Activated CD4-positive, CD25-positive, alpha-beta regulatory T cell treated with anti-CD3 and anti-CD28 coated beads, Interleukin-2, amount 50 U/mL, for 72 hours (primary cell): ENCODE measurements at places on chromosomes 3 and 15.

DNA sequence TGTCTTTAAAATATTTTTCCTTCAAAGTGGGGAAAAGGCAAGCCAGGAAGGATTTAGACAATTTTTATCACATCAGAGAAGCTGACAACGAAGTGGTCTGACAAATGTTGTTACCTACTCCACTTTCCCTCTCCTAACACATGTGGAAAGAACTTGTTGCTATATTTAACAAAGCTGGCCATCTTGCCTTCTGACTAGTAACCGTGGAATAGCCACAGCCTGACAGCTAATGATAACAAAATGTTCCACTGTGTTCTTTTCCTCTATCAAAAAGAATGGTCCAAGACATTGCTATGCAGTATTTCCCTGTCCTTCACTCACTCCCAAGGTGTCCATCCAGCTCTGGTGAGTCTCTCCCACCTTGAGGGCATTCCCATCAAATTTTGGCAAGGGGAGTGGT is 481.4 kb upstream of the THBS1 start:
- no peak for DNase-seq

- DNase-seq: no peak
Observed at GRCh38 chr15:100986158-100986896, 67.2 kb downstream of the LRRK1 start.

DNA sequence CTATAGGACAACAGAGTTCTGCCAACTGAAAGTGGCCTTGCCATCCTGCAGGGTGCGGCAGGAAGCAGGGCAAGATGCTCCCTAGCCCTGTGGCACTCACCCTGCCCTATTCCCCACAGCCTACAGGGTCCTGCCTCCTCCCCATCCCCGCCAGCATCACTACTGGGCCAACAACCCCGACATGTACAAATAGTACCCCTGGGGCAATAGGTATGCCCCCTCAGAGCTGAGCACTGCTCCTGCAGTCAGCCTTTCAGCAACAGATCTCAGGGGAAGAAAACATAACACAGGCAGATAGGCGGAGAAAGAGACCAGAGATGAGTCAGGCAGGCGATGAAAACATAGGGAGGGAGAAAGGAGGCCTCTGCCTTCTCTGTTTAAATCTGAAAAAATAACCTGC is 74.7 kb downstream of the XXYLT1 start:
- DNase-seq: no peak

DNA sequence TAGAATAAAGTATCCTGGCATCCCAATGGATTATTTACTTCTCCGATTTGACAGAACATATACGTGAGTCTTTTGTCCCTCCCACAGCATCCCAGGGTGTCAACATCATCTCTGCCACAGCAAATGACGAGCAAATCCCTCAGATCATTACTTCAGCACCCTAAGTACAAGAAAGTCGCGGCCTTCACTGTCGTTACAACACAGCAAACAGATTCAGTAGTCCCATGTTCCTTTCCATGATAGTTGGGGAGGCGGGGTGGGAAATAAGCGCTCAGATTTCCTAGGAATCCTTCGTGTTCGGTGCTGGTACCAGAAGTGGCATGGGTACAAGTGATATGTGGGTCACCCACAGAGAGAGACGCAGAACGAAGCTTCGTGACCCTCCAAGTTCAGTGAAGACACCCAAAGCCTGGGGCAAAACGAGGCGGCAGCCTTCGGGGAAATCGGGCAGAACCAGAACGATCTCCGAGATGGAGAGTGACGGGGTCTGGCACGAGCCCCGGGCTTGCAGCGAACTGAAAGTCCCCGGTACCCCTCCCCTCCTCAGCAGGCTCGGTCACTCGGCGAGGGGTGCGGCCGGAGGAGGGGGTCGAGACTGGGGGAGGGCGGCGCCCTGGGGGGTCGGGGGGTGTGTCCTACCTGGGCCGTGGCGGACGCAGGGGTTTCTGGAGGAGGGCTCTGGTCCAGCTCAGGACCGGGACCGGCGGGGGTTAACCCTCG is 619 bp downstream of the TTBK2 start:
- DNase-seq: no peak

DNA sequence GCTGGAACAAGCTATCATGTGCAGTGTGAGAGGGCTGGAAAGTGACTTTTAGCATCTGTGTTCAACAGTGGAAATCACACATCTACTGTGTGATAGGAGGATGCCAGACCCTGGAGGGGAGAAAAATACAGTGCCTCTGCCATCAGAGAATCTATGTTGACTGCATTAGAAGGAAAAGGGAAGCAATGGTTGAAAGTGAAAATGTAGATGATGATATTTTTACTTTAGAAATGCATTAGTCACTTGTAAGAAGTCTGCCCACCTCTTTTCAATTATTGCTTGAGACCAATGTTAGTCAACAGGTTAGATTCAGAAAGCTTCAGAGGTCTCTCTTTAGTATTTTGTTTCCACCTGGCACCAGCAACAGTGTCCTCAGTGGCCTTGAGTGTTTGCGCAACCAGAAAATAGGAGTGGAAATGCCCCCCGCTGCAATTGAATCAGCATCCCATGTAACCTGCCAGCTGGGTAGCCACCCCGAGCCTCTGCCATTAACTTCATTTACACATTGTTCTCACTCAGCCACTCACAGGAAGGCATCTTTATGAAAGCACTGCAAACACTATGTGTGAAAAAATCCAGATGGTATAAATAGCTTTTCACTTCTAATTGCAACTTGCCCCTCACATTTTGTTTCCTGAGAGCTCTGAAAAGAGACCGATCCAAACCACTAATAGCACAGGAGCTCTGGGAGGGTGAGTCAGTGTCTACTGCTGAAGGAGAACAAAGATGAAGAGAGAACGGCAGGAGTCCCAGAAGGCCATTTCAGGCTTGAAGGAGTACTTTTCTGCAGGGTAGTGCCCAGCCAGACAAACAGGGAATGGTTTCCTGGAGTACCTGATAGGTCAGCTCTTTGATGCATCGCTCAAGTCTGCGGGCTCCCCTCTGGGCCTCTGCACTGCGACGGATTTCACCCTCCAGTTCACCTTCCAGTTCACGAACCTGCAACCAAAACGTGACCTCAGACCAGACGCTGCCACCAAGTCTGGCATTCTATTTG is 92.1 kb downstream of the HHLA2 start:
- no peak for DNase-seq

- DNase-seq: no peak
Observed at GRCh38 chr3:19348941-19349564, 200.7 kb downstream of the KCNH8 start.

GRCh38 chr15:86139828-86140227 is 60.2 kb downstream of the AGBL1 start:
- DNase-seq: no peak

DNA sequence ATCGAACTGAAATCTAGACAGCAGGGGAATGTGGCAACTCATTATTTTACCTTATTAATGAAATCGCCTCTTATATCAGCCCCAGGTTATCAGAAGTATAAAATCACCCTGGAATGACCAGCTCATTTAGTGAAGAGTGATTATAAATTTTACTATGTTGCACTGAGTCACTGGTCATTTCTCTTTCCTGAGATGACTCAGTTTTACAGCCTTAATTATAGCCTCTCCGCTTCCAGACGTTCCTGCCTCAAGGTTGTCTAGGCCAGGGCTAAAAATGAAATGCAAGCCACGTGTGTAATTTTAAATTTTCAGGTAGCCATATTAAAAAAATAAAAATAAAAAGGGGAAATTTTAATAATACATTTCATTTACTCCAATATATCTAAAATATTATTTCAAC is 33.3 kb downstream of the DET1 start:
- no peak for DNase-seq

- DNase-seq: no peak
Observed at GRCh38 chr3:40333852-40334251, 24.3 kb downstream of the EIF1B start.

GRCh38 chr15:63655683-63656372 is 58.6 kb downstream of the FBXL22 start:
- no peak for DNase-seq

GRCh38 chr3:122754929-122755328 is 38.7 kb downstream of the HSPBAP1 start:
- no peak for DNase-seq

DNA sequence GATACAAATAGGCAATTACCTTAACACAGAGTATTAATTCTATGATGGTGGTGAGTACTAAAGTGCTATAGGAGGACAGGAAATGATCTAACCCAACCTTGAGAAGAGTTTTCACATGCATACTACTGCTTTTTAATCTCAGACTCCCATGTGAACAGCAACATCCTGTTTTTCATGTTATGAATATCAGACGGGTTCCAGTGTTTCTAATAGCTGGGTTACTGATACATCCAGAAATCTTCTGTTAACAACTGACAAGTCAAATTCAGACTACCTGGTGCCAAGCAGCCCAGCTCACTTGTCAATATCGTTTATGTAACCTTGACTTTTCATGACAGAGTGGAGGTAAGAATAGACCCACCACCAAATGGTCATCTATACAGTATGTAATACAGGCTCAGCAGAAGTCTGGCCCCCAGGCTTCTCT is 220.2 kb upstream of the COL8A1 start:
- DNase-seq: no peak

DNA sequence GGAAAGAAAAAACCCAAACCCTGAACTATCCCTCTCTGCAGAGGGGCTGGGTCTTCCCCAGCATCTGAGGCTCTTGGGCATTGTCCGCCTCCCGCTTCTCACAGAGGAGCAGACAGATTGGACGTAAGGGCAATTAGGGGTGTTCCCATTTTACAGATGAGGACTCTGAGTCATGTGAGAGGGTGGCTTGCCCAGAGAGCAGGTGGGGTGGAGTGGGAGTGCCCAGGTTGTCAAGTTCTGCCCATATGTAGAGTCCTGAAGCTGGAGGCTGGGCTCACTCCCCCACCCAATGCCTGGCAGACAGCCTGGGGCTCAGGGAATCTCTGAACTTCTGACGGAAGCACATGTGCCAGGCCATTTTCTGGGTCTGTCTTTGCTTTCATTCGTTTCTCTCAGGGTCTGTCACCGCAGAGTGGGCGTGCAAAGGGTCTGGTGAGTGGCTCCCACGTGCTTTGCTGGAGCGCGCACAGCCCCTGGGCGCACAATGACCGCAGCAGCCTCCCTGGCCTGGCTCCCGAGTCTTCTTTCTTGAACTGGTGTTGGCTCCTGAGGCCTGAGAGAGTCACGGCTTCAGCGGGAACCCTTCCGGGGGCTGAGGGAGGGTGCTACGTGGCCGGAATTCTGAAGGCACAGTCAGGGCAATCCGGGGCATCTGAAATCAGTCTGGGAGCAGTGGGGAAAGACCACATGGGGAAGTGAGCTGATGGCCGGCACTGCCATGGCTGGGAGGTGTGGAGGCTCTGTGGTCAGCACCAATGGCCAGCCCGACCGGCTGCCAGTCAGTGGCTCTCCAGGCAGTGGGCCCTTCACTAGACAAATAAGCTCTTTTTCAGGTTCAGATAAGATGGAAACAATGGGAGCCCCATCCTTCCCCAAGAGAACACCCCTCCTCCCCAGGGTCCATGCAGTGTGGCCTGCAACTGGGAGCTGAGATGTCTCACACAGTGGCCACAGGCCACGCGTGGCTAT is 1.1 kb upstream of the TRPM1 start:
- DNase-seq: no peak

- no peak for DNase-seq
Observed at GRCh38 chr3:71779674-71780377, 5.1 kb downstream of the PROK2 start.

GRCh38 chr3:42224178-42224577 is 41.8 kb downstream of the CCK start:
- no peak for DNase-seq

DNA sequence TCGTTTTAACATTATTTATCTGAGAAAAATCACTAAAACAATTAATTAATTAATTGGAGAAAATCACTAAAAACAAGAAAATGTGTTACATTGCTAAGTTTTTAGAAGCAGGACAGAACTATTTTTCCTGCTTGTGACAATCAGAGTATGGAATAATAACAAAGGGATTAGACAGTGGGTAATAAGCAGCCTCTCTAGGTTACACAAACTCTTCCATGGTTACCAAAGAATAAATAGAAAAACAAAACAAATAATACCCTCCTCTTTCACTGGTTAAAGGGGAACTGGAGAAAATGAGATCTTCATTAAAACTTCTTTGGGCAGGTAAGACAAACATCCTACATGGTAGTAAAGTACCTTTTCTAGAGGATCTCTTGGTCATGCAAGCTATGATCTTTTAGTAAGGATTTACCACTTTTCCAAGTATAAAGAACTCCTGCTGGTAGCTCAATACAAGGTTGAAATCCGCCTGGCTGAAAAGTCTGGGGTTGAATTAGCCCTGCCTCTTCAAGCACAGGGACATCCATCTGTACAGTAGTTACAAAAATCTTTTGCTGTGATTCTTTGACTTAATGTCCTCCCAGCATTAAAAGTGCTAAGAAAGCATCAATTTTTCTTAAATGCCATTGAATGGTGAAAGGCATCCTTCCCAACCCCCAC is 2.5 kb upstream of the PLCH1 start:
- no peak for DNase-seq

DNA sequence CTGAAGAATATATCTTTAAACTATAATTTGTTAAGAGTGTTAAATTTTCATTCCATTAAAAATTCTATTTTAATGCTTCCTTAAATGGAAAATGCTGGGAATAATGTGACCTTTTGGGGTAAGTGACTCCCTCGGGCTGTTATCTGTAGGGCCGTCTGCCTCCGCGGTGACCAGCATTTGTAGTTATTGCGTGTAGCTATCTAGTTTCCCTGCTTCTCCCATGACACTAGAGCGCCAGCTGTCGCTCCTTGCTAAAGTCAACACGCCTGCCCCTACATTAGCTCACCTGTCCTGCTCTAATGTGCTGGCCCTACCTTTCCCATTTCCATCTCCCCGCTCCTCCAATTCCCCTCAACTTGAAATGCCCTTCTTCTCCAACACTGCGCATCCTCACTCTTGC is 12.4 kb upstream of the CHRM5 start:
- DNase-seq: no peak
